ENCODE measurements at places on chromosomes 6 and 20. TPM values are rescaled to one million over a fixed set of nuclear protein-coding genes. Genes with fewer than 3 reads are reported as not detected.

The SLC13A3 gene
- total RNA-seq: 1.5 TPM

The GFRA4 gene
- total RNA-seq: not detected

The CAPN11 gene
- 0.13 TPM for total RNA-seq

The HNF4A gene
- not detected for total RNA-seq

The STMND1 gene
- not detected for total RNA-seq

The LHFPL5 gene
- total RNA-seq: not detected

The OPRL1 gene
- total RNA-seq: 1.4 TPM

The COL9A1 gene
- not detected for total RNA-seq
